CD4-positive, alpha-beta T cell treated with Interleukin-4 for 1 hour (primary cell): ENCODE measurements at places on chromosomes 1 and 21.

- DNase-seq = no peak
Measured at GRCh38 chr1:31216016-31216415, 23.7 kb downstream of the NKAIN1 start.

GRCh38 chr1:201171063-201172036 is 17.1 kb upstream of the TMEM9 start:
- DNase-seq = peak; percentile 46

DNA sequence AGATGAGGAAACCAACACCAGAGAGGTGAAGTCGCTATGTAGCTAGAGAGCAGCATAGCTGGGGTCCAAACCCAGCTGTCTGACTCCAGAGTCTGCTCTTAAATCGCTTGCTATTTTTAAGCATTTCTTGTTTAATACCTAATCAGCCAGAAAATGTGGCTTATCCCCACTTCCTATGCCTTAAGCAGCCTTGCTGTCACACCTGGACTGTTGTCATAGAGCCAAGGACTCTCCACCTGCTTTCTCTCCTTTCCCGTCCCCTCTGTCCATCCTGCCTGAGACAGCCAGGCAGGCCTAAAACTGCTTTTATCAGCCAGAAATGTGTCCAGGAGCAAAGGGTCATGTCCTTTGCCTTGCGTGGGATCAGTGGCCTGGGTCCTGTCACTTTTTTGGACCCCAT is 28.3 kb upstream of the EPHA8 start:
- DNase-seq = no peak

DNA sequence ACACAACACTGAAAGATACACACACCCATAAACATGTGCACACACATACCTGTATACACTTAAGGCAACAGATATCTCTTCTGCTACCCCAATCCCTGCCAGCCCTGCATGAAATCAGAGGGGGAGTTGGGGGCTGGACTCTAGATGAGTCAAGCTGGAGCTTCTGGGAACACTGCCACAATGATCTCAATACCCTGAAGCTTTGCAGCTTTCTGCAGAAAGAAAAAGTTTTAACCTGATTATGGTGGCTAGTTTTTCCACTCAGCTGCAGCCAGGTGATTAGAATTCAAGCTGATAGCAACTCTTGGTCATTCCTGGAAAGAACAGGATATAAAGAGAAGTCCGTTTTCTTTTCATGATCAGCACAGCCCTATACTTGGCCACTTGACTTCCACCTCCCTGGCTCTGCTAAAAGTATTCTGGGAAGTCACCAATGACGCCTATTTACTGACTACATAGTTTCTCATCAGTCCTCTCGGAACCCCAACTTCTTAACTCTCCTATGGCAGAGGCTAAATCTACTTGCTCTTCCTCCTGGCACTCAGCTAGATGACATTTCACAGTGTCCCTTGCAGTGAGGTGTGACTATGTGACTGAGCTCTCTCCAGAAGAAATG is 20.7 kb upstream of the DNASE2B start:
- no peak for DNase-seq

- DNase-seq = no peak
Measured at GRCh38 chr1:85343213-85343611, 66.8 kb upstream of the BCL10 start.

DNA sequence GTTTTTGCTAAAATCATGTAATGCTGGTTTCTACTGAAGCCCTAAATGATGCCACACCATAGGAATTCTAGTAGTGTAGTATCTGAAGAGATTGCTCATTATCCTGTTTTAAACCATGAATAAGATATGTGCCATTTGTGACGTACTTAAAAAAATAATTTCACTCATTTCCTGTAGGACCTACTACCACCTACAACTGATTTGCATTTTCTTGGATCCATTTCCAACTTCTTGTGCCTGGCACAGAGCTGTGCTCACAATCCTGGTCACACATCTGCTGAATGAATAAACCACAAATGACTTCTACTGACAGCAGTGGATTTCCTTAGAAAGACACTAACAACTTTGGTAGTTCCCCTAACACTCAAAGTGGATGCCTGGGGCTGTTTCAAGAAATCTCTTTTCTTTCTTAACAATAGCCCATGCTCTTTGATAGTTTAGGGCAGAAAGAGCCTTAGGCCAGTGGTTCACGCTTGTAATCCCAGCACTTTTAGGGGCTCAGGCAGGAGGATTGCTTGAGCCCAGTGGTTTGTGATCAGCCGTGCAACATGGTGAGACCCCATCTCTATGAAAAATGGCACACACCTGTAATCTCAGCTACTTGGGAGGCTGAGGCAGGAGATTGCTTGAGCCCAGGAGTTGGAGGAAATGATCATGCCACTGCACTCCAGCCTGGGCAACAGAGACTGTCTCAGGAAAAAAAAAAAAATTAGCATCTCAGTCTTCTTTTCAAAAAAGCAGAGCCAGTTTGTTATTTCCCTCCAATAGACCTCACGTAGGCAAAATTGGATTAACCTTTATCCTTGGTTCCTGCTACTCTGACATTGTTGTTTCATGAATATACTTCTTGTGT is 13.0 kb upstream of the BATF3 start:
- no peak for DNase-seq

- DNase-seq = no peak
Measured at GRCh38 chr1:76292418-76293184, 218.1 kb downstream of the ST6GALNAC3 start.

GRCh38 chr1:244515680-244516079 is 54.6 kb downstream of the CATSPERE start:
- DNase-seq = no peak

DNA sequence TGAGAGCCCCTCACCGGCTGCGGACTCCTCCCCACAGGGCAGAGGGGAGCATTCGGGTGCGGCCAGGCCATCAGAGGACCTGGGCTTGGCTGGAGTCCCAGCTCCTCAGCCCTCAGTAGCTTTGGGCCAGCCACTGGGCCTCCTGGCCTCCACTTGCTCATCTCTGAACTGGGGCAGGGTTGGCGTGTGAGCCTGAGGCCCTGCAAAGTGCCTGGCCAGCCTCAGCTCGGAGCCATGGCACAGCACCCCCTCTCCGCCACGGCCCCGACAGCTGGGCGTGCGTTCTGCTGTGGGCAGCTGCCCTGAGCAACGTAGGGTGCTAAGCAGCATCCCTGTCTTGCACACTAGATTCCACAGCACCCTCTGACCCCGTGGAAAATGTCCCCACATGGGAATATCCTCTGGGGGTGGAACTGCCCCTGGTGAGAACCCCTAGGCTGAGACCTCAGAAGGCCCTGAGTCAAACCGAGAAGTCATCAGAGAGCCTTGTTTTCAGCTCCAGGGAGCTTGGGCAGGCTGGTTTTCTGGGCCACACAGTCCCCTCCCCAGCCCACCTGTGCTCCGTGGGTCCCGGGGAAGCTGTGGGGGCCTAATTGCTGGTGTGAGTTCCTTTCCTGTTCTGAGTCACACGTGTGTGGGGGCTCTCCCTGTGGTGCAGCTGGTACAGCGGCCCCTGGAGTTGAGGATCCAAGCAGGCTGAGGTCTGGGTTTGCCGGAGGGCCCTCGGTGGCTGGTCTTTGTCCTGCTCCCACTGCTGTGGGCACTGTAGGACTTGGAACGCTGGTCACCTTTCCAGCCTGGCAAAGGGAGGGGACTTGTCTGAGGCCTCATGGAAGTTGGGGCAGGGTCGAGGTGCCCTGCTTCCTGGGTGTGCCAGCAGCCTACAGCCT is 24.5 kb downstream of the TP73 start:
- no peak for DNase-seq

- no peak for DNase-seq
Measured at GRCh38 chr1:179761296-179761695, 18.2 kb downstream of the FAM163A start.

GRCh38 chr1:38865112-38865715 is 5.6 kb upstream of the RRAGC start:
- DNase-seq = no peak

DNA sequence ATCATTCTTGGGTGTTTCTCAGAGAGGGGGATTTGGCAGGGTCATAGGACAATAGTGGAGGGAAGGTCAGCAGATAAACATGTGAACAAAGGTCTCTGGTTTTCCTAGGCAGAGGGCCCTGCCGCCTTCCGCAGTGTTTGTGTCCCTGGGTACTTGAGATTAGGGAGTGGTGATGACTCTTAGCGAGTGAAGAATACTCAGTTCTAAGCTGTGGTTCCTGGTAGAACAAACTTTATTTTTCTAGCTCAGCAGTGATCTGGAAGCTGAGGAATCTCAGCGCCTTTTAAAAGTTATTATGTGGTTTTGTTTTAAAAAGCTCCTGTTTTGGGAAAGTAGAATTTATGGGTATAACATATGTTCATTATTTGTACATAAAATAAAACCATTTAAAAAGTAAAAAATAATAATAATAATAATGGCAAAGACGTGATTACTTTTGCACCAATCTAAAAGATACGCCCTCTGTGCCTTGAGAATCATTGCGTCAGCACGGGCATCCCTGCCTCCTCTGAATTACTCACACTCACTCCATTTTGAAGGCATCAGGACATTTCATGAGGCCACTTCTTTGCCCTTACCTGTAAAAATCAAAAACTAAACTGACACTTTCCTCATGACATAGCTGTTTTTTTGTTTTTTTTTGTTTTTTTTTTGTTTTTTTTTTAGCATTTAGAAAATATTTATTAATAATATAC is 29.7 kb upstream of the TNFRSF1B start:
- no peak for DNase-seq

DNA sequence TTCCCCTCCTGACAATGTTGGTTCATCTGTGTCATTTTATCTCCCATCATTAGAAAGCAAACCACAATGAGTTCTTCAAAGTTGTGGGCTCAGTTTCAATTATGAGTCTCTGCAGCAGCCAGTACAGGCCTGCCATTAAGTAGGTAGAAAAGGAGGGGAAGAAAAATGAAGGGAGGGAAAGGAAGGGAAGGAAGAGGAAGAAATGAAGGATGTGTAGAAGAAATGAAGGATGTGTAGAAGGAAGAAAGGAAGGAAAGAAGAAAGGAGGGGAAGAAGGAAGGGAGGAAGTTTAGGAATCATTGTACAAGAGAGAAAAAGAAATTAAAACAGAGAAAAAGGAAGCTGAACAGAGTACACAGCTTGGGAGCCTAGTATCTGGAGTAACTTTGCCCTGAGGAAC is 498.3 kb upstream of the DAB1 start:
- DNase-seq = no peak
